ENCODE measurements at places on chromosomes 12 and 14. TPM values are rescaled to one million over a fixed set of nuclear protein-coding genes. Genes with fewer than 3 reads are reported as not detected.

DNA sequence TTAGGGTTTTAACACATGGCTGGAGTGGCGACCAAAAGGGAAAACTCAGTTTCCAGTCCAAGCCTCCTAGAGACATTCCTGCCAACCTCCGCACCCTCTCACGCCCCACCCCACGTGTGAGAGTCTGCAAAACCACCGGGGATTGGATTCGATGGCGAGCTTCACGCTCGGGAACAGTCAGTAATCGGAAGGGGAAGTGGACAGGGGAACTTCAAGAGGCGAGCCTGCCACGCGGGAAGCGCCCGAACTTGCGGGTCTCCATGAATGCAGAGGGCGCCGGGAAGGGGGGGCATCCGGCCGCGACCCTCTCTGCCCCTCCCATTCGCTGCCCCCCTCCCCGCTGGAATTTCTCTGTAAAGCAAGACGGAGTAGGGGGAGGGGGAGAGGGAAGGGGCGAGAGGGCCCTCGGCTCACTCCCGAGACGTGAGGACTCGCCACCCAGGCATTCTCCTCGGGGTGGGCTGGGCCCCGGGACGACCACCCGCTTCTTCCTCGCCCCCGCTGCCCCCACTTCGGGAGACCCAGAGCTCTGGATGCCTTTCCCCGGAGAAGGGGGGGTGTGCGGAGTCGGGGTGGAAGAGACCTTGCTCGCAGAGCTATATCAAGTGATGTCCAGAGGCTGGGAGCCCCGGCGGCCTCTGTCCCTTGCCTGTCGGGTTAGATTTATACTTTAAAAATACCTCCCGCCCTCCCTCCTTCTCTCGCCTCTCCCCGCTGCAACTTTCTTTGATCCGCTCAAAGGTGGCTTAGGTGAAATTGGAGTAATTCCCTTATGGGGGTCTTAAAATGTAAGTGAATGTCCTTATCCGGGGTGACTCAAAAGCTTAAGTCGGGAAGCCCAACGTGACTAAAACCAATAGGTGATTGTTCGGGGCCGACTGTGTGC, 2.5 kb upstream of the CCND2 start:
- peak; percentile 37 for DNase-seq

DNA sequence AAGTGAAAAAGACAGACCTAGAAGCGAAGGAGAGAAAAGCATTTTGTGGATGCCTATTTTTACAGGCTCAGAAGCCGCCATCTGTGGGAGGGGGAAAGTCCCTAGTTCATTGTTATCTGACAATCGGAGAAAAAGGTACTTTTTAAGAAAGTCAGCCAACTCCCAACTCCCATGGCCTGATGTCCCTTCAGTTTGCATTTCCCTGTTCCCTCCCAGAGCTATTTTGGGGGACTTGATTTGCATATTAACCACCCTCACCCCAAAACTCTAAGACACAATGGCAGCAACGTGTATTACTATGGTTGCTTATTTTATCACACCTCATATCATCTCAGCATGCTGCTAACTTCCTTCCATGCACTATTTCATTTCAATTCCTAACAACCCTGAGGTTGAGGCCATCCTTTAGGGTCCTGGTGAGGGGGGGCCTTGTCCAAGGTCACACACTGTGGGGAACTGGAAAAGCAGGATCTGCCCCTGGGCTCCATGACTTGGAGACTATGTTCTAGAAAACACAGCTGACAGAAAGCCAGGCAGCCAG, 18.7 kb downstream of the HVCN1 start:
- no peak for DNase-seq

DNA sequence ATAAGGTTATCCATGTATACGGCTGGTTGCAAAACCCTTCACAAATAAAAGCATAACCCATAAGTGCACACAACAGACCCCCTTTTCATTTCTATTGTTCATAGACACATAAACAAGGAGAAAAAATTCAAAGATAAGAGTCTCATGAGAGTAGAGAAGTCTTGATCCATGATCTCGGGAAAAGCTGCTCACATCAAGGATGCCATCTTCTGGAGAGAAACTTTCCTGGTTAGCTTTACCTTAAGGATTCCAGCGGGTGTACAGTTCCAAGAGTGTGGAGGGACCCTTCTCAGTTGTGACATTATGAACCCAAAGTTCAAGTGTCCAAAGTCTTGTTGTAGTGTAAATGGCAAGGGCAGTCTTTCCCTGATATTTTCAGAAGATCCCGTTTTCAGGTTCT, 144.5 kb downstream of the LLPH start:
- no peak for DNase-seq

The KCNA1 gene
- polyA plus RNA-seq, result not detected

DNA sequence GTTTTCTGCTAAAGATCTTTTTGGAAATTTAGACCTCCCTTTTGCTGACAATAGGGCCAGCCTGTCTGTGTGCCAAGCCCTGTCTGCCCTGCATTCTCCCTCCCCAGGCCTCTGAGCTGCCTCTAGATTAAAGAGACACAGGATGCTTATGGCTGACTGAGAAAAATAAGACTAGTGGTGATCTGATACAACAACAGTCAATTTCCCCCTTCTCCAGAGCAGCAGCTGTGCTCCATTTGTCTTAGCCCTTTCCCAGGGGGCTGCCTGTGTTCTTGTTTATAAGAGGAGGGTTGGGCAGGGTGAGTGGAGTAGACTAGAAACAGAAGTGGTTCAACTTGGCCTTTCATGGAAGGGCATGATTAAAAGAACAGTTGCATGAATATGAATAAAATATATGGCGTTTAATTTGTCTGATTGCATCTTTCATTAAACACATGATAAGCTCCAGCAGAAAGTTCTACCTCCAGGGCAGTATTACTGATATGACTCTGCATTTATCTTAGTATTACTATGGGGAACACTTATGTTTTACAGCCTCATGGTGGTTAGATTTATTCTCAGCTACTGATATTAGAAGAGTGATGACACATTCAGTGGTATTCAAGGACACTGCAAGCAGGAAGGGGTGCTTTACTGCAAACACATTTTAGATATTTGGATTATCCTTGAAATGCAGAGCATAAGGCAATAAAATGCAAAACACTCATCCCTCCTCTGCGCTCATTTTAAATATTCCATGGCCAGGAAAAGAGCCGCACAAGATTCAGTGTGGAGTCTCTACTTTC, 150.2 kb upstream of the CLEC14A start:
- DNase-seq, result peak; percentile 71

- peak; percentile 63 for DNase-seq
These were observed at the start of gene LIN7A for GRCh38 chr12:80937391-80938238. Gene LIN7A, minus strand, starts transcription at chr12:80937934. Its CDS starts 212 bp downstream, at chr12:80937722.

DNA sequence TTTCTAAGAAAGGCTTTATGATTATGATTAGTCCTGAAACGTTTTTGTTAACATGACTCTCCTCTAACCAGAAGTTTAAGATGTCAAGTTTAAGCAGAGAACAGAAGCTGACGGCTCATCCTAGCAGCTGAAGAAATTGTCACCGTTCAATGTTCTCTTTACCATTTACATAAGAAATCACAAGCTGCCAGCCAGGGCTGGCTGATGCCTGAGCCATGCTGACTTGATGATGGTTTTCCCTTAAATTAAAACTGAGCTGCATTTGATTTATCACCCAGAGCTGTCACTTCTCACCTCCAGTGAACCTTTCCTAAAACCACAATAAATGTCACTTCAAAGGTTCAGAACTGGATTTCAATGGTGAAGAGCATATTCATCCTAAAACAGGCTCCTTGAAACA, 153.6 kb downstream of the KTN1 start:
- DNase-seq, result no peak

DNA sequence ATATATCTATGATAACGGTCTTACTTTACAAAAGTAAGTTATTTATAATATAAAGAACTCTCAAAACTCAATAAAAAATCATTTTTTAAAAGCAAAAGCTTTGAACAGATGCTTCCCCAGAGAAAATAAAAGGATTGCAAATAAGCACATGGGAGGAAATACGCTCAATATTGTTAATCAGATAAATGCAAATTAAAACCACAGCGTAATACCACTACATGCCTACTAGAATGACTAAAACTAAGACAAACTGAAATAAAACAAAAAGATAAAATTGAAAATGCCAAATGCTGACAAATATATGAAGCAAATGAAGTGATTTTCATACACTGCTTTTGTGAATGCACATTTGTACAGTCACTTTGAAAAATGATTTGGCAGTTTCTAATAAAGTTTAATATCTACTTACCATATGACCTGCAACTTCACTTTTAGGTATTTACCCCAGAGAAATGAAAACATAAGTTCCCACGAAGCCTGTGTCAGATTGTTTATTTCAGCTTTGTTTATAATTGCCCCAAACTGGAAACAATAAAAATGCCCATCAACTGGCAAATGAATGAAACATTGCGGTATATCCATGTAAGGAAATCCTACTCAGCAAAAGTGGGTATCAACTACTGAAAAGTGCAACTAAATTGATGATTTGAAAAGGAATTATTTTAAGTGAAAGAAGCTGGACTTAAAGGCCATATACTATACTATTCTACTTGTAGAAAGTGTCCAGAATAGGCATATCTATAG, 1072.4 kb downstream of the TMTC2 start:
- DNase-seq, result no peak

The SDSL gene
- 5.6 TPM for polyA plus RNA-seq

DNA sequence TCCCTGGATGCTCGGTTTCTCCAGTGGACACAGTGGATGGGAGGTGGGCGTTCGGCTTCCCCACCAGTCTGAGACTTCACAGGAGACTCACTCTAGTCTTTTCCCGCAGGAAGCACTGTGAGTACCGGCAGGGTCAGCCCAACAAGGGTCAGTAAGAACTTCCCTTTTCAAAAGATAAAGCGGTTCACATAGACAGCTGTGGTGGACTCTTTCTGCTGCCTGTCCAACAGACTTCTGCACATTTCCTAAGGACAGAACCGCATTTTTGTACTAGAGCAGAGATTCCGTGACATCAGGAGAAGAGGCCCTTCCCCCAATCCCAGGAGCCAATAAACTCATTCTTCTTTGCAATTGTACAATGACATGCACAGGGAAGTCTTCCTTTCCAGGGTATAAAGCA, 10.4 kb downstream of the LTBR start:
- no peak for DNase-seq

The POTEM gene
- polyA plus RNA-seq, result not detected

The KCNK13 gene
- polyA plus RNA-seq, result not detected

The TTC9 gene
- polyA plus RNA-seq, result 2.0 TPM

The LALBA gene
- polyA plus RNA-seq, result not detected

DNA sequence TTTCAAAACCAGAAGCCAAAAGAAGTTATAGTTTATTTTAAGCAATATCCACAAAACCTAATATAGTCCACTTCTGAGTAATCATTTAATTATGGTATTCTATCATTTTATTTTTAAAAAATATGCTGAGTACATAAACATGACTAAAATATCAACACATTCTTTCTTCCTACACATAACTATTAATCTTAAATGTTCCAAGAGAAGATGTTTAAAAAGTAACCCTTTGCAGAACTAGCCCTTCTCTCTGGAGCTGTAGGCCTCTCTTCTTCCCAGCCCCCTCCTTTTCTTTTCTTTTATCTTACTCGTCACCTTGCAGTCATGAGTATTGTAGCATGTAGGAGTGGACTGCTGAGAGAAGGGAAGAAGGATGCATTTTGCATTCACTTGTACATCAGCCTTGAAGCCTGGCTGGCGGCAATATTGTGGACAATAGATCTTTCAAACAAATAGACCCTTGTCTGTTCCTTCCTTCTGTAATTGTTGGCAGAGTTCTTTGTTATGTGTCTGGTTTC, 941.9 kb downstream of the NRXN3 start:
- peak; percentile 60 for DNase-seq

- DNase-seq, result peak; percentile 19
These were observed 77.8 kb downstream of the SLC24A4 start for GRCh38 chr14:92400579-92401444.

DNA sequence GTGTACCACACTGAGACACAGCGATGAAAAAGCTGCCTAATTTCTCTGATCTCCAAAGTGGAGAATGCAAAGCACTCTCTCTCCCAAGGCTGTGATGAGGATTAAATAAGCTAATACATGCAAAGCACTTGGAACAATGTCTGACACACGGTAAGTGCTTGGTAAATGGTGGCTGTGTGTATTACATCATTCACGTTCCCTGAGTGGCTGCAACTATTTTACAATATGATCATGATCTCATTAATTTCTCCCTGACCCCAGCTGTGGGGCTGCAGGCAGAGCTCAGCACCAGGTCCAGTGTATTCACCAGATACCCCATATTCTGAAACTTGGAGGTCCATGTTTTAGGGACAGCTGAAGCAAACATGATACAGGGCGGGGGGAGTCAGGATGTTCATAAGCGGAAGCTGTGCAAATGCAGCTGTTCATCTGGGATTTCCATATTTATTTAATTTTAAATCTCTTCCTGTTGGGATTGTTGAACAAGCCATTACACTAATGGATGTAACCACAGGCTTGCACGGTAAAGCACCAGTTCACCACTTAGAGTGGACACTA, 106.4 kb downstream of the CCDC60 start:
- no peak for DNase-seq

The TAS2R31 gene
- polyA plus RNA-seq, result 0.73 TPM

The INHBC gene
- 0.05 TPM for polyA plus RNA-seq

The VEZT gene
- polyA plus RNA-seq, result 96.1 TPM

GRCh38 chr12:110556705-110557104, 26.4 kb downstream of the PPTC7 start:
- no peak for DNase-seq

The AP4S1 gene
- 6.4 TPM for polyA plus RNA-seq
